ENCODE measurements at places on chromosomes 12 and 14.

DNA sequence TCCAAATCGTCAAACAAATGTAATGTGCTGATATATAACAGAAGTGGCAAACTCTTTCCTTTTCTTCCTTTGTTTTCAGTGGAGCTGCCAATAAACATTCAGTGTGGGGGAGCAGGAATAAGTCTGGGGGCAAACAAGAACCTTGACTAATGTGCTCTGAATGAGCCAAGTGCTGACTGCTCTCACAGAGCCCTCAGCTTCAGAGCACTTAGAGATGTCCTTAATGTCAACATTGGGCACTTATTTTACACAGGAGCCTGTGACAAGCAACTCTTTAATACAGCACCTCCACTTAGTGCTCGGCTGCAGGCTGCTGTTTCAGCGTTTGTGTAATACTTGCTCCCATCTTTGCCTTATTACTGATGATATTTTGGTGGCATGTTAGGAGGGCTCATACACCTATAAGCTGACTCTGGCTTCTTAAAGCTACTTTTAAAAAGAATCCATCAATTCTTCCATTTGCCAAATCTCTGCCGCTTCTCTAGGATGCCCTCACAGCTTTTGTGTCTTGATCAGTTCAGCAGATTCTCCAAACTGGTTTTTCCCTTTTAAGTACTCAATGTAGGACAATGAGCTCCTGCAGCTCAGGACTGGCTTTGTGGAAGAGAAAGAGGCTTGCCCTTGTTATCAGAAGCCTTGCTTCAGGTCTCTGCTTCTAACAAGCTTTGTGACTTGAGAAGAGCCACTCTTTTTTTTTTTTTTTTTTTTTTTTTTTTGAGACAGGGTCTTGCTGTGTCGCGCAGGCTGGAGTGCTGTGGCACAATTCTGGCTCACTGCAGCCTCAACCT, 206.6 kb downstream of the MON2 start:
- no peak for DNase-seq

DNA sequence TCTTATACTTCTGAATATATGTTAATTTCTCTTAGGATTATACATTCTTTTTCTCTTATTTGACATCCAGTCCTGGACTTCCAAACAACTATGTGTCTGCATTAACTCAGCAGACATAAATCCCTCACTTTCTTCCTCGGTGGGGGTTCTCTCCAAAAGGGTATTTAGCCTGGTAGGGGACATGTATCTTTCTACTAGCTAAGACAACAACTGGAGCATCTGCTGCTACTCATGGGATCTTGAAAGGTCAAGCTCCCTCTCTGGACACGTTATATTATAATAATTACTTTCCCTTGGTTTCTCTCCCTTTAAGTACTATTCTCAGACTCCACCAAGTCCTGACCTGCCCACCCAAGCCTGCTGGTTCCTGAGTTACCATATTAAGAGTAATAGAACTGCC, 983.7 kb upstream of the FLRT2 start:
- no peak for DNase-seq

- DNase-seq, result no peak
Measured at GRCh38 chr12:94401326-94401725, 58.3 kb downstream of the CEP83 start.

GRCh38 chr12:4114986-4115385, 158.6 kb upstream of the CCND2 start:
- no peak for DNase-seq

DNA sequence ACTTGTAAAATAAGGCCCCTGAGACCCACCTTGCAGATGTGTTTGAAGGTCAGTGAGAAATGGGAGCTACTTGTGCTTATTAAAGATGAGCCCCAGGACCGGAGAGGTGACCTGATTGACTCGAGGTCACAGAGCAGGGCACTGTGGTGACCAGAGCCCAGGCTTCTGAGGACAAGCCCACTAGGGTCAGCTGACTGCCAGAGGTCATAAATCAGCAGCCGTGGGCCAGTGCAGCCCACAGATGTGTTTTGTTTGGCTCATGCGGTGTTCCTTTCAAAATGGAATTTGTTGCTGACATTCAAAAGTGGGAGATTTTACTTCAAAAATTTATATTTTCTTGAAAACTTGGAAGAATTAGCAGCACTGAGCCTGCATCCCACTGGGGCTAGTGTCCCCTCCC, 24.5 kb downstream of the JDP2 start:
- no peak for DNase-seq

DNA sequence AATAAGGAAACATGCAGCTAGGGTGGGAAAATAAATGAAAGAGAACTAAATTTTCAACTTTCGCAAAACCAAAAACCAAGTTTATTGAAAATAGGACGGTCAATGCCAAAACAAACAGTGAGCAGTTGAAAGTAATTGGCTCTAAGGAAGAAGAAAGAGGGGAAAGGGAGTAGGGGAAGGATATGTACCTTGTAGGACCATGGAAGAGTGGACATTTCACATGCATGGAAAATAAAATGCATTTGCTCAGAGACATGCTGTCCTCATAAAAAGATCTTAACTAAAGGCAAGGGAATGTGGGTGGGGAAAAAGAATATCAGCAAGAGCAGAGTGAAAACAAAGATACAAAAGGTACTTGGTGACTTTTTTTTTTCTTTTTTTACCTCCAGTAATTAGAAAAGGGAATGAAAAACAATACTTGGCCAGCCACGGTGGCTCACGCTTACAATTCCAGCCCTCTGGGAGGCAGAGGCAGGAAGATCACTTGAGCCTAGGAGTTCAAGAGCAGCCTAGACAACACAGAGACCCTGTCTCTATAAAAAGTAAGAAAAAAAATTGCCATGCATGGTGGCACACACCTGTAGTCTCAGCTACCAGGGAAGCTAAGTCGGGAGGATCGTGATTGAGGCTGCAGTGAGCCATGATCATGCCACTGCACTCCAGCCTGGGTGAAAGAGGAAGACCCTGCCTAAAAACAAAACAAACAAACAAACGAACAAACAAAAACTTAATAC, 6.6 kb downstream of the TXNDC16 start:
- DNase-seq, result no peak

- DNase-seq, result no peak
Measured at GRCh38 chr12:124513297-124513867, 54.0 kb downstream of the NCOR2 start.

DNA sequence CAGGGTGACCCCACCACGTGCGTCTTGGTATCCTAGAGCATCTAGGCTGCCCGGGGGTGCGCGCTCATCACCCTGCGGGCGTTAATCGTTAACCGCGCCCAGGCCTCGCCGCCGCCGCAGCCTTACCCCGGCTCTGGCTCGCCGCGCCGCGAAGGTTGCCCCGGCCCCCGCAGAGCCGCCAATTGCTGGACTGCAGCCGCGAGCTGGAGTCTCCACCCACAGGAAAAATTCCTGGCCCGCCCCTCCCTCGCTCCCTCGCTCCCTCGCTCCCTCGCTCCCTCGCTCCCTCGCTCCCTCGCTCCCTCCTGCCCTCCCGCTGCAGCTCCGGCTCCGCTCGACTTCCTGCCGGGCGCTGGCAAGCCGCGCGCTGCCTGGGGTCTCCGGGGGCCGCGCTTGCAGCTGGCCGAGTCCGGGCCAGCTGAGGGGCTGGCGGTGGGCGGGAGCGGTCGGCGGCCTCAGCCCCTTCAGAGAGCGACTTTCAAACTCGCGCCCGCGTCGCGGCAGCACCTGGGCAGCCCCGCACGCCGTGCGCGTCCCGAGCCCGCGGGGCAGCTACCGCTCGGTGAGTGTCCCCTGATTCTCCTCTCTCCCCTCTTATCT, at the start of gene PLEKHG3:
TSS of gene PLEKHG3 (plus strand) at position 282 of the 600 bp plus-strand sequence. CDS start 23,208 bp downstream, outside the sequence.
- DNase-seq, result no peak

DNA sequence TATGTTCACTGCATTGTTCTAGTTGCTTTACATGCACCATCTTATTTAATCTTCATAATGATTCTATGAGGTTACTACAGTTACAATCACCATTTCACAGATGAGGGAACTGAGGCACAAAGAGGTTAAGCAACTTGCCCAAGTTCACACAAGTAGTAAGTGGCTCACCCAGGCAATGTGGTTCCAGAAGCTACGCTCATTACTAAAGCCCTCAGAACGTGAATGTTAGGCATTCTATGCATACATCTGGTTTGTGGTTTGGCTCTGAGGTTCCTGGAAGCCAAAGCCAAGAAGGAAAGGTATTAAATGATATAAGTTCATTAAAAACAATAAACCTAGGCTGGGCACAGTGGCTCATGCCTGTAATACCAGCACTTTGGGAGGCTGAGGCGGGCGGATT, 14.4 kb upstream of the VRTN start:
- DNase-seq, result no peak

GRCh38 chr12:68832504-68832867, 24.5 kb downstream of the MDM2 start:
- DNase-seq, result no peak

GRCh38 chr12:28512876-28513275, 322.6 kb downstream of the CCDC91 start:
- DNase-seq, result no peak

GRCh38 chr12:2673966-2674810, 120.6 kb upstream of the FKBP4 start:
- DNase-seq, result no peak

- DNase-seq, result no peak
Measured at GRCh38 chr12:114774197-114774596, 90.2 kb upstream of the TBX3 start.

DNA sequence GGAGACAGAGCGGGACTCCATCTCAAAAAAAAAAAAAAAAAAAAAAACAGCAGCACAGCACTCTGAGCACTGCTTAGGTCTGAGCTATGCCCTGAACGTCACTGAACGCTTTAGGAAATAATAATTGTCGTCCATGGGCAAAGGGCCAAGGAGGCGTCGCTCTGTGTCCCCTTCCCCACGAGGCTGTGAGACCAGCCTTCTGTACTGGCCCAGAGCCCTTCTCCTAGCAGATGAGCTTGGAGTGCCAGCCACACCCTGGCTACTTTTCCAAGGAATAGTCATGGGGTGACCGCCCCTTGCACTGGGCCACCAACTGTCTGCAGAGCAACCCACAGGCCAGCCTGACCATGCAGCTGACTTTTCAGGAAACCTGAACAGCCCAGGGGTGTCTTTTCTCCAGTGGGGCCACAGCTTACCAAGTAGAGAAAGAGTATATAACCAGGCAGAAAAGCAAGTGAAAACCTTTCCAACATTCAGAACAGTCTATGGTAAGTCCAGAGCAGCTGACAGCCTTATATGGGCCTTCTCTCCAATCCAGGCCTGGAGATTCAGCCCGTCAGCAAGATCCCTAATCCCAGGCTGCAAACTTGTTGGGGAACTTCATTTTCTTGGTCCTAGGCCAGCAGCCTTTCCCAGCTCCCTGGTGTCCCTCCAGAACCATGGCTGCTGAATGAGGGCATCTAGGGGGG, 28.5 kb downstream of the CD9 start:
- DNase-seq, result no peak

DNA sequence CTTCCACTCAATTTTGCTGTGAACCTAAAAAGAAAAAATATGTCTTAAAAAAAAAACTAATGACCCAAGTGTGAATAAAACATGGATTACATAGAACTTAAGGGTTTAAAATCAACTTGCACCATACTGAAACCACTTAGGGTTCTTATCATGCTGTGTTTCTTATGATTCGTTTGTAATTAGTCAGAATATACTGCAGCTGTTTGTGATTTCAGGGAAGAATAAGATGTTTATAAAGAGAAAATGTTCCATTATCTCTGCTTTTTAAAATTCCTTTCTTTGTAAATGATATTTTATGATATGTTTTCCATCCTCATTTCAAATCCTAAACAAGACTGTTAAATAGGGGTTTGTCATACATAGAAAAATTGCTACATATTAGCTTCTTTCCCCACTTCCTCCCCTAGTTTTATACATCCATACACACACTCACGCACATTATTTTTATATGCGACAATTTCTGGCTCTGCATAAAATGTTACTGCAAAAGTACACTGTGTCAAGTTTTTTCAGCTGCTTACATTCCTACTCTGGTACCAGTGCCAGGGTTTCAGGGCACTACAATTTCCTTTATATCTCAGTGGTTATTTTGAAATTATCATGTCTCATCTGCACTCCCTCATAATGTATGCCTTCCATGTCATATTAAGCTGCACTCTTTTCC, 275.2 kb upstream of the GARIN6 start:
- DNase-seq, result no peak

- peak; percentile 31 for DNase-seq
Measured at GRCh38 chr14:35229084-35229791, 62.9 kb upstream of the PSMA6 start.

GRCh38 chr14:80636071-80636470, 305.5 kb downstream of the CEP128 start:
- no peak for DNase-seq

GRCh38 chr12:1435044-1435443, 159.3 kb downstream of the FBXL14 start:
- DNase-seq, result no peak

GRCh38 chr14:33471776-33472175, 479.1 kb downstream of the EGLN3 start:
- no peak for DNase-seq

DNA sequence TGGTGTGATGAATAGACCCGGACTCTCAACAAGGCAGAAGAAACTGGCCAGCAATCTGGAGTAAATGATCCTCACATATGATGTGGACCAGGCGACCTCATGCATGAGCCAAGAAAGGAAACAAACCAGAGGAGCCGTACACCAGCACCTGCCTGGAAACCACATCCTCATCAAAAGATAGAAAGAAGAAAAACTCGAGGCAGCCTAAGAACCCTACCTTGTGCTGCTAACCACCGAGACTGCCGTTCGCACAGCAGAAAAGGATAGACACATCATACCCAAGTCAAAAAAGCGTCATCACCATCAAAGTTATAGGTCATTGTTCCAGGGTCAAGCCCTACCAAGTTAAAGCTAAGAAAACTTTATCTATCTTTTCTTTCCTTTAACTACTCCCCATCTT, 66.7 kb downstream of the RESF1 start:
- DNase-seq, result no peak

GRCh38 chr12:47825173-47825639, 5.5 kb upstream of the HDAC7 start:
- DNase-seq, result no peak

- DNase-seq, result no peak
Measured at GRCh38 chr12:107033758-107034739, 47.1 kb upstream of the MTERF2 start.

GRCh38 chr12:45981075-45981837, 9.1 kb downstream of the SCAF11 start:
- no peak for DNase-seq
